ENCODE measurements at places on chromosomes 5 and 9.

DNA sequence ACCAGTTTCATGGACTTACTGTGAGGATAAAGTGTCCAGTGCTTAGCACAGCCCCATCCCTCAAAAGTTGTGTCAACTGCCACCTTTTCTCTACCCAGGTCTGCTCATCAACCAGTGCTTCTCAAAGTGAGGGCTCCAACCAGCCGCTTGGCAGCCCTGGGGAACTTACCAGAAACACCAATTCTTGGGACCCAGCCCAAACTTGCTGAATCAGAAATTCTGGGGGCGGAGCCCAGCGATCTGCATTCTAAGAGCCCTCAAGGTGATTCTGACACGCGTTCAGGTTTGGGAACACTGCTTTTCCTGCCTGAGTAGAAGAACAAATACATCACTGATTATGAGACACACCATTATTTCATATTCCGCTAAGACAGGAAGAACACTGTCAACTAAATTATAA lies 132.0 kb downstream of the NSG2 start:
- DNase-seq, result no peak

DNA sequence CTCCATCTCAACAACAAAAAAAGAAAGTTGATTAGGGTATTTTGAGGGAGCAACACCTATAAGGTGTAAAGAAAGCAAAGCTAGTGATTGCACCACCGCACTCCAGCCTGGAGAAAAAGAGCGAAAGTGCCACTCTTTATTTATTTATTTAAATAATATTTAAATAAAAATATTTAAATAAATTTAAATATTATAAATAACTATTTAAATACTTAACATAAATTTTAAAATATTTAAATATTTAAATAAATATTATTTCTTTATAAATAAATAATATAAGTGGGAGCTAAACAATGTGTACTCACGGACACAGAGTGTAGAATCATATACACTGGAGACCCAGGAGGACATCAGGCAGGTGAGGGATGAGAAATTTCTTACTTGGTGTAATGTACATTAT lies 64.4 kb upstream of the TRIO start:
- DNase-seq, result no peak

DNA sequence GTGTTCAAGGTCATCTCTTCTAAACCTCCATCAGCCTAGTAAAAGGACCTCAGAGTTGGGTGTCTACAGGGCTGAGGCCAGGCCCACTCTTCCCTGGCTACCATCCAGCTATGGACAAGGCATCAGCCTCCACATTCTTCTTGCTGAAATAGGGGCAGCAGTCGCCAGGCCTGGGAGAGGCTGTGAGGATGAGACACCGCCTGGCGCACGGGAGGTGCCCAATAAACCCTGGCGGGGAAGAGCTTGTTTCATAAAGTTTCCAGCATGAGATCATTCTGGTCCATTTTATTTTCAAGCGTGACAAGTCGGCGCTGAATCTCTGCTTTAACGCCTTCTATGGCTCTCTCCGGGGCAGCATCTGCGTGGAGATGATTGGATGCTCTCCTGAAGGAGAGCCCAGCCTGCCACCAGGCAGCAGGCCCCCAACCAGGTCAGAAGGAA lies 153.4 kb downstream of the OLFM1 start:
- DNase-seq, result no peak

DNA sequence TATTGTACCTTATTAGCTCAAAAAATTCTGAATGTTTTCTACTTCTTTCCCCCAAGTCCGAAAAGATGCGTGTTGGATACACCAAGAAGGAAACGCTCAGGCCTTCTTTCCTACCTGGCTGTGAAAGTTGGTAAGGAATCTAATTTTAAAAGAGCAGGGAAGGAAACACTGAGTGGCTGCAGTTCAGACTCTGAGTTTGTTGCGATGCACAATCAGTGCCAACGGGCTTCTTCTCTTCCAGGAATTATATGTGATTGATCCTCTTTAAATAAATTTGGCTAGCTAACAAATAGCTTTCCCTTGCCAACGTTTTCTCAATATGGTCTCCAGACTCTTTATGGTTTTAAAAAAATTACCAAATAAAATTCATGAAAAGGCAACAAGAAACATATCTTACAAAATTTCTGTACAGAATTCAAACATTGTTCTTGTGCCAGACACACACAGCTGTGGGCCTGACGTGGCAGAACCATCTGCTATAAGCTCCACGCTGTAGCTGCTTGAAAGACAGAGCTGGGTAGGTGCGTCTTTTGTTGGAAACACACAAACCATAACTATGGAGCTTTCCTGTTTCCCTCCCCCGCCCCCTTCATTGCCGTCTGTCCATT lies 493.1 kb downstream of the ZNF608 start:
- DNase-seq, result no peak

- DNase-seq, result no peak
These were observed 86.3 kb upstream of the SEMA6A start for GRCh38 chr5:116660929-116661328.
